CD14-positive monocyte (primary cell): ENCODE measurements at places on chromosomes 1 and 21.

DNA sequence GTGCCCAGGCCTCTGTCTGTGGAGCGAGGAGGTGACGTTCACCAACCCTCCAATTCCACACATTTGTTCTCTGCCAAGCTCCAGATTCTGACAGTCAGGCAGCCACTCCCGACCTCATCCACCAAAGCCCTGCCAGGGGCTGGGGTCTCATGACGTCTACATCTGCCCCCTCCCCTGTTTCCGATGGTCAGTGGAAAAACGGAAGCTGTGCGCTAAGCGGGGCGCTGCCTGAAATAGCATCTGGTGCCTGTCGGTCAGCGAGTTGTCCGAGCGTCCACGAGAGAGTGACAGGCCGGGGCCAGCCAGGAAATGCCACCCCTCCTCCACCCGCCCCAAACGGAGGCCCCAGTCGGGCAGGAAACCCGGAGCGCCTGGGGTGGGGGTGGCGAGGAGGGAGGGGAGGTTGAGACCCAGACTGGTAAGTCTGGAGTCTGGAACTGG lies 3.2 kb upstream of the TAL1 start:
- DNase-seq: no peak

- no peak for DNase-seq
These were observed 328.3 kb downstream of the SMYD3 start for GRCh38 chr1:246178717-246179311.

- no peak for DNase-seq
These were observed 12.5 kb upstream of the ZC3H12A start for GRCh38 chr1:37461698-37462436.

DNA sequence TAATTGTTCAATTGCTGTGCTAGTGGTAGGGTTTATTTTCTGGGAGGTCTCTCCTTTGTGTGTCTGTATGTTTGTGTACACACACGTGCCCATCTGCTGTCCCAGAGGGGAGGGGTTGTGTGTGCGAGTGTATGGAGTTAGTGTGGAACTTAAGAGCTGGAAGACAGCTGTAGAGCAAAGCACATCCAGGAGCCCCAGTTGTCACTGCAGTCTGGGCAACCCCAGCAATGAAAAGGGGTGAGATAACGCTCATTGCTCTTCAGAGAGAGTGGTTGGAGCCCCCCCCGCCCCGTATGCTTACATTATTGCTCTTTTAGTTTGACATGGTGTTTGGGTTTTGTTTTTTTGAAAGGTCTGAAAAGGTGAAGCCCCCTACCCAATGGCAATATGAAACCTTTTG lies 36.9 kb downstream of the NCF2 start:
- DNase-seq: no peak

GRCh38 chr1:171434717-171435346 lies 50.5 kb upstream of the PRRC2C start:
- peak; percentile 70 for DNase-seq

DNA sequence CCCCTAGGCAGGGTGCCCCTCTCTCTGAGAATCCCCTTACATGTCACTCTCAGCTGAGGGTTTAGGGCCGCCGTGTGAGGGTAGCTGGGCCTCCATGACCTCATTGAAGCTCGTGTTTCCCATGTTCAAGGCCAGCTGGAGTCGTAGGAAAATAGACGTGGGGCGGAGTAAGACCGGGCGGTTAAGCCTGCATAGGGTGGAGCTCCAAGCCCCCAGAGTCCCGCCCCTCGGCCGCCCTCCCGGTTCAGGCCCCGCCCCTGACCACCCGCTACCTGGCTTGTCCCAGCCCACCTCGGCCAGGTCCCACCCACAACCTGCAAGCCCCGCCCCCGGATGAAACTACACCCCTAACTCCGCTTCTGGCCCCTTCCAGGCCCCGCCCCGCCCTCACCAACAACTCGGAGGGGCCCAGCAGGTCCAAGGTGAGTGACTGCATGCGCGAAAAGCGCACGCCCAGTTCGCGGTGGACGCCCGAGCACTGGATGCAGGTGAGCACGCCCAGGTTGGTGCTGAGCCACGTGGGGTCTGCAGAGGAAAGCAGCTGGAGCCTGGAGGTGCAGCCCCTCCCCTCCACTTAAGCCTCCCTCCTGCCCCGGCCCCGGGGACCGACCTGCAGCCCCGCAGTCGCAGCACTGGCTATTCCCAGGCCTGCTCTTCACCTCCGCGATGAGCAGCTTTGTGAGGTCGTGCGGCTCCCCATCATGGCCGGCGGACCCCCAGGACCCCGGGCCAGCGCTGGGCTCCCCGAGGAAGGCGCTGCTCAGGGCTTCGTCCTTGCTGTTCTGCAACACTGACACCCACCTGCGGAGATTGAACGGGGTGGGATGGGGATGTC lies 12.2 kb upstream of the TCEA3 start:
- DNase-seq: no peak

DNA sequence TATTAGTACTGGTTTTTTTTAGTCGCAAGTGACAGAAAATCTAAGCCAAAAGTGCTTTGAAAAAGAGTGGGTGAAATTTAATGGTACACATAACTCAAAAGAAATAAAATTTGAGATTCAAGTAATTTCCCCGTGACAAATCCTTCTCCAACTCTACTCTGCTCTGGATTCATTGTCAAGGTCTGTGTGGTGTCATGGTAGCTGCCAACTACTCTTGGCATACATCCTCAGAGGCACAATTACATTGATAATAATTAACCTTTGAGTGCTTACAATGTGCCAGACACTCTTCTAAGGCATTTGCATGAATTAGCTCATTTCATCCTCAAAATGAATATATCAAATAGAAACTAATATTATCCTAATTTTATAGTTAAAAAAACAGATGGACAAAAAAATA lies 1153.9 kb upstream of the NCAM2 start:
- no peak for DNase-seq

DNA sequence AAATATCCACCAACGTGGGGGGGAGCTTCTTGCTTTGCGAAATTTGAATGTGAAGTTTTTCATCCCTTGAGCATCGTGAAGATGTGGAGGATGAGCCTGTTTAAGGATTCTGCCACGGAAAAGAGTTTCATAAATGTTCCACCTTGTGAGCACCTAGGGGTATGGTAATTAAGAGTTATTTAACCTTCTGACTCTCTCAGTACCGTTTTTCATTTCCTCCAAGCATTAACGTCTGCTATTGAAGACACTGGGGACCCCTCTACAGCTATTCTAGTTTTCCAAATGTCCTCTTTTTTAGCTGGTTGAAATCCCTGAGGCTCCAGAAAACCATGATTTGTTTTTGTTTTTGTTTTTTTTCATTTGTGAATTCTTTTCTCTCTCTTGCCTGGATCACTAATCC lies 79.1 kb upstream of the GALNT2 start:
- no peak for DNase-seq

GRCh38 chr1:32342704-32343103 lies 6.7 kb upstream of the MARCKSL1 start:
- DNase-seq: no peak

- DNase-seq: no peak
These were observed 86.2 kb downstream of the CAMTA1 start for GRCh38 chr1:6871300-6871972.
